WTC11 (cell line): ENCODE measurements at places on chromosomes 12 and 14. TPM values are rescaled to one million over a fixed set of nuclear protein-coding genes. Genes with fewer than 3 reads are reported as not detected.

The TAMALIN gene
- 5.5 to 7.1 TPM (median 6.1 TPM) in 3 replicates for total RNA-seq

GRCh38 chr14:54148251-54148650, 191.6 kb upstream of the BMP4 start:
- no peak for DNase-seq
- no peaks in the 10 kb centered on the region; the same call in 1 of the 2 replicates for H3K27me3 ChIP-seq
- no peak overlapping the region for H3K4me3 ChIP-seq
- peaks cover 19% of the 10 kb centered on the region for H3K36me3 ChIP-seq
- H3K27ac ChIP-seq: no peak overlapping the region
- no peaks in the 10 kb centered on the region for H3K4me1 ChIP-seq

DNA sequence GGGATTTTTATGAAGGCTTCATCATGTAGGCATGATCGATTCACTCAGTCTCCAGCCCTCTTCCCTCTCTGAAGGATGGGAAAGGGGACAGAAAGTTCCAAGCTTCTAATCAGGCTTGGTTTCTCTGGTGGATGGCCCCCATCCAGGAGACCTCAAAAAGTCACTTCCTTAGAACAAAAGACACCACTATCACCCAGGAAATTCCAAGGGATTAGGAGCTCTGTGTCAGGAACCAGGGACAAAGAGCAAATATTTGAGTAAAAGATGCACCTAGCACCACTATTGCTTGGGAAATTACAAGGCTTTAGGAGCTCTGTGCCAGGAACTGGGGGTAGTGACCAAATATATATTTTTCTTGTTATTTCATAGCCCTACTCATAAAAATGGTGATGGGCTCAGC, 33.6 kb upstream of the TMX1 start:
- DNase-seq: no peak
- no peak overlapping the region for H3K27ac ChIP-seq
- no peaks in the 10 kb centered on the region for H3K27me3 ChIP-seq
- no peak overlapping the region for H3K4me3 ChIP-seq

- H3K4me3 ChIP-seq: no peak overlapping the region
- H3K27ac ChIP-seq: no peak overlapping the region; the same call in 1 of the 2 replicates
- H3K4me1 ChIP-seq: peaks cover 17% of the 10 kb centered on the region
Observed at GRCh38 chr14:54877015-54877702, 25.5 kb downstream of the GCH1 start.

The COL2A1 gene
- 18.2 to 24.3 TPM (median 20.9 TPM) in 3 replicates for total RNA-seq

The BHLHE41 gene
- total RNA-seq: 5.9 to 7.6 TPM (median 6.7 TPM) in 3 replicates
